ENCODE measurements at places on chromosomes 5 and 9.

GRCh38 chr5:321230-321725, at the start of gene AHRR:
Gene AHRR, plus strand, starts transcription at chr5:321714. Its CDS starts 22,189 bp downstream, at chr5:343903.
- DNase-seq, result no peak

DNA sequence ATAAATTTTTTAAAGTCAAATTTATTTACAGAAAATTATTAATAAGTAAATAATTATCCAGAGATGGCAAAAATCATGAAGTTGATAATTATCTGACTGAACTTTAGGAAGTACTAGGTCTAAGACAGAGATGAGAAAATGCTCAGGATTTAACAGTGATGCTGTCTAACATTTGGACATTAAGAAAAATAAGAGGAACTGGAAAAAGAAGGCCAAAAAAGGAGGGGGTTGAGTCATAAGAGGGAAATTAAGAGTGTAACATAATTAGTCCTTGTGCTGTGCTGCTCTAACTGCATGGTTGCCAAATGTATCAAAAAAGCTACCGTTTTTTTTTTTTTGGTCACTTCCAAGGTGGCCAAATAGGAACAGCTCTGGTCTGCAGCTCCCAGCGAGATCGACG, 35.4 kb upstream of the TUT7 start:
- no peak for DNase-seq

DNA sequence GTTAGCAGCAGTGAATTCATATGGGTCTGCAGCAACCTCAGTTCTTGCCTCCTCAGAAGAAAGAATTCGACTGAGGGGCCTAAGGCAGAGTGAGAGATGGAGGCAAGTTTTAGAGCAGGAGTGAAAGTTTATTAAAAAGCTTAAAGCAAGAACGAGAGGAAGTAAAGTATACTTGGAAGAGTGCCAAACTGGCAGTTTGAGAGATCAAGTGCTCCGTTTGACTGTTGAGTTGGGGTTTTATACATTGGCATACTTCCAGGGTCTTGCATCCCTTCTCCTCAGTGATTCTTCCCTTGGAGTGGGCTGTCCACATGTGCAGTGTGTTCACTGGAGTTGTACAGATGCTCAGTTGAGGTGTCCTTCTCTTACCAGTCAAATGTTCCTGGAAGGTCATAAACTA, 203.6 kb downstream of the SPATA31D1 start:
- DNase-seq, result no peak

- no peak for DNase-seq
Observed at GRCh38 chr9:132582276-132582785, at the start of gene BARHL1. Gene BARHL1, plus strand, starts transcription at chr9:132582606. Its CDS starts 192 bp downstream, at chr9:132582798.

GRCh38 chr9:3214741-3215140, 311.1 kb downstream of the RFX3 start:
- DNase-seq, result no peak

GRCh38 chr9:82088591-82088990, 100.0 kb downstream of the SPATA31D1 start:
- DNase-seq, result no peak

DNA sequence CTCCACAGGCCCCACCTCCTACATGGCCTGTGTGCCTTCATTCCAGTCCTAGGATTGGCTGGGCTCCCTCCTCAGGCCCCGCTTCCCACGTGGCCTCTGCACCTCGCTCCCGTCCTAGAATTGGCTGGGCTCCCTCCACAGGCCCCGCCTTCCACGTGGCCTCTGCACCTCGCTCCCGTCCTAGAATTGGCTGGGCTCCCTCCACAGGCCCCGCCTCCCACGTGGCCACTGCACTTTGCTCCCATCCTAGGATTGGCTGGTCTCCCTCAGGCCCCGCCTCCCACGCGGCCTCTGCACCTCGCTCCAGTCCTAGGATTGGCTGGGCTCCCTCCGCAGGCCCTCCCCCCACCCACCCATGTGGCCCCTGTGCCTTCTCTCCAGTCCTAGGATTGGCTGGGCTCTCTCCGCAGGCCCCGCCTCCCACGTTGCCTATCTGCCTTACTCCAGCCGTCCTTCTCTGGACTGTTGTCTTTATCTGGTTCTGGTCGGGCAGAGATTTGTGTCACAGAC, 45.3 kb upstream of the CACNA1B start:
- DNase-seq, result no peak

- DNase-seq, result no peak
Observed at GRCh38 chr5:180808461-180809000, 5.9 kb upstream of the MGAT1 start.

- DNase-seq, result no peak
Observed at GRCh38 chr5:95958310-95959014, 3.2 kb downstream of the ELL2 start.

- no peak for DNase-seq
Observed at GRCh38 chr5:81898403-81898802, 73.4 kb upstream of the ATG10 start.

DNA sequence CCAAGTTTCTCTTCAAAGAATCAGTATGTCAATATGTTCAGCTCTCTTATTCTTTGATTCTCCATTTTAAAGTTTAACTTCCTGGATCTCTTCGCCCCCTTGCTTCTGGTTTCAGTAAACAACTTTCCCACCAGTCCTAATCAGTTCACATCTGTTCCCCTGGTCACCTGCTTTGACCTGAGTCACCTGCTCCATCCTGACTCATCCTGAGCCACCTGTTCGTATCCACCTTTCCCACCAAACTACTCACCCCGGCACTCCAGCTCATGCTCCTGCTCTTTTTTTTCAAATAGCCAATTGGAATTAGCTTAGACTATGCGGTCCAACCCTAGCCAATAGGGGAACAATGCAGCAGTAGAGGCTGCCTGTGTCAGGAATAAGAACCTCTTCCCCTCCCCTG, 23.6 kb upstream of the CSF1R start:
- no peak for DNase-seq

- DNase-seq, result no peak
Observed at GRCh38 chr9:111949919-111950318, 53.3 kb downstream of the UGCG start.

GRCh38 chr9:113901221-113901688, 25.1 kb downstream of the ZNF618 start:
- no peak for DNase-seq

DNA sequence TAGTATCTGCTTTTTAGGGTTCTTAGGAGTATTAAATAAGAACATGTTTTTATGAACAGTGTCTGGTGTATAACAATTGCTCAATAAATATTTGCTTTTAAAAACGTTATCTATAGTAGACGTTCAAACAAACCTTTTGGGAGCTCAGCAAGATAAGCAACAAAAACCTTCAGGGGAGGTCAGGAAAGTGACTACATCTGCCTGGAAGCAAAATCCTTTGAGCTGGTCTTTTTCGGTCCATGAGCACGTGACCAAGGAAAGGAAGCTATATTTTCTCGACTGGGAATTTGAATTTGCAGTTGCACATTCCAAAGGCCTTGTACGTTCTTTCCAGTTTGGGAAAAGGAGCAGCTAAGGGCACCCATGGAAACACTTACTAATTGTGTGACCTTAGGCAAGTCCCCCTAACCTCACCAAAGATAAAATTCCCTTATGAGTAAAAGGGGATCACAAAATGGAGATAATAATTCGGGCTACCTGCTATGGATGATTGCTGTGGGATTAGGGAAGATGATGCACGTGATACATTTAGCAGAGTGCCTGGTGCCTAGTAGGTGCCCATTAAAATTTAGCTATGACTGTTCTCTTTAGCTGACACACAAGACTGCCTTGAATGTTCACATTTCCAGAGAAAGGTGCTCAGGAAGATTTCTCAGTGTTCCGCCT, 45.4 kb downstream of the PTTG1 start:
- no peak for DNase-seq

GRCh38 chr9:124297915-124298645, 40.3 kb downstream of the NEK6 start:
- DNase-seq, result no peak

- no peak for DNase-seq
Observed at GRCh38 chr9:83933790-83934189, 12.6 kb upstream of the KIF27 start.

DNA sequence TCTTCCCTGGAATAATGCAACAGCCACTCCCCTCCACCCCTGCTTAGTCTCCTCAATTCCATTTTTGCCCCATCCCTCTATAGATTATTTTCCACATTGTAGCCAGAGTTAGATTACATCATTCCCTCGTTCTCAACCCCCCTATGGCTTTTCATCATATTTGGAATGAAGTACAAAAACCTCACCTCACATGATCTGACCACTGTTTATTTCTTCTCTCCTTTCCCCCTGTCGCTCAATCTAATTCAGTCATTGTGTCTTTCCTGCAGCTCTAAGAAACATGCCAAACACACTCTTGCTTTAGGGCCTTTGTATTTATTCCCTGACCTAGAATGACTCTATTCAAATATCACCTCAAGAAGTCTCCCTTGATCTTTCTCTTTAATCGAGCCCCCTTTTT, 22.6 kb upstream of the HK3 start:
- DNase-seq, result no peak

DNA sequence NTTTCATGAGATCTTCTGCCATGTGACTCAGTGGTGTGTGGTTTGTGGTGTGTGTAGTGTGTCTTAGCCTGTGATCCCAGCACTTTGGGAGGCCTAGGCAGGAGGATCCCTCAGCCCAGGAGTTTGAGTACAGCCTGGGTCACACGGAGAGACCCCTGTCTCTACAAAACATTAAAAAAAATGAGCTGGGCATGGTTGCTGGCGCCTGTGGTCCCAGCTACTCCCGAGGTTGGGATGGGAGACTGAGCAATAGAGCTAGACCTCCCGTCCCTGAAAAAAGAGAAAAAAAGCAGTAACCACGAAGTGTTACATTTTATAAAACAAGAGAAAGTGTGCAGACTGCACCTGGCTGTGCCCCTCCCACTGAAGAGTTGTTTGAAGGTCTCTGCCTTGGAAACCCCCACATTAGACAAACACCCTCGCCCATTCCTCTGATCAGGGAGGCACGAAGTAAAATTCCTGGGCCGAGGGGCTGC, 21.2 kb upstream of the RNU6ATAC start:
- no peak for DNase-seq

- DNase-seq, result no peak
Observed at GRCh38 chr9:99118782-99119466, 14.0 kb downstream of the TGFBR1 start.

DNA sequence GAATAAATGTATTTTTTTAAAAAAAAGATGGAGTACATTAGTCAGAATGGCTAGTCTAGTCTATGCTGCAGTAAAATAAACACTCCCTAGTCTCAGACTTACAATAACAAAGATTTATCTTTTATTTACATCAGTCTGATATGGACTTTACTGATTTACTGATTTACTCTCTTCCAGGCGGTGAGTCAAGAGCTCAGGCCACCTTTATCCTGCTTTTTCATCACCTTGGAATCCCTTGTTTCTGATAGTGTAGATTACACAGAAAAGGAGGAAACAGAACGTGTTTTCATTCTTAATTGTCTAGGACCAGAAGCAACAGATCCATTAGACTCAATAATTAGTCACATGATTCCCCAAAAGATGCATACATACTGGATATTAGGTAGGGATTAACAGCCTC, 290.1 kb upstream of the TRPC7 start:
- DNase-seq, result no peak

DNA sequence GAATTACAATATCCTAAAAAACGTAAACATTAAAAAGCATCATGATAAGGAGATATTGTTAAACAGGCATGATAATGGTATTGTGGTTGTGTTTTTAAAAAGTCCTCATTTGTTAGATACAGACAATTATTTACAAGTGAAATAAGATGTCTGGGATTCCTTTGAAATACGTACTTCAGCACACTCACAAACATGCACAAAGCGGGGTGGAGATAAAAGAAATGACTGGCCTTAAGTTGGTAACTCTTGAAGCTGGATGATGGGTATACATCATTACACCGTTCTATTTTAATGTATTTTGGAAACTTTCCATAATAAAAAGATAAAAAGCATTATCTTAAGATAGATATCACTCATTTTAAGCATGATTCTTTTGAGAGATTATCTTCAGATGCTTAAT, 1.0 kb downstream of the FAM200C start:
- no peak for DNase-seq

GRCh38 chr5:90534922-90535321, 5.5 kb upstream of the LYSMD3 start:
- no peak for DNase-seq

DNA sequence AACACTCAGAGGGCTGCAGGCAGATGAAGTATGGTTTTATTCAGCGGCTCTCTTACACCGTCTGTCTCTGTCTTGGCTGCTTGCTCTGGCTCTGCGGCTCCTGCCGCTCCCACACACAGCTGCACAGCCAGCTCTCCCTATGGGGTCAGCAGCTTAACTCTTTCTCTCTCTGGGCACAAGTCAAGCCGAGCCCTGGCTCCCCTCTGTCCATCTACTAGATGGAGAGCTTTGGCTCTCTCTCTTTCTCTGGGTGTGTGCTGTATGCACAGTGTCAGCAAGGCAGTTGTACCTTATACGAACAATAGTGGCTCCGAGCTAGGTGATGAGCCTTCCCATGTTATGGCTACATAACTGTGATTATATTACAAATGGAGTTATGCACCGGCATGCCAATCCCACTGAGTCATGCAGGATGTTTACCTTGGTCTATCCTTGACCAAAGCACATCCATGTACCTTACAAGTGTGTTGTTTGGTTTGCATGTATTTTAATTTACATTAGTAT, 19.3 kb upstream of the PPP2CA start:
- no peak for DNase-seq

DNA sequence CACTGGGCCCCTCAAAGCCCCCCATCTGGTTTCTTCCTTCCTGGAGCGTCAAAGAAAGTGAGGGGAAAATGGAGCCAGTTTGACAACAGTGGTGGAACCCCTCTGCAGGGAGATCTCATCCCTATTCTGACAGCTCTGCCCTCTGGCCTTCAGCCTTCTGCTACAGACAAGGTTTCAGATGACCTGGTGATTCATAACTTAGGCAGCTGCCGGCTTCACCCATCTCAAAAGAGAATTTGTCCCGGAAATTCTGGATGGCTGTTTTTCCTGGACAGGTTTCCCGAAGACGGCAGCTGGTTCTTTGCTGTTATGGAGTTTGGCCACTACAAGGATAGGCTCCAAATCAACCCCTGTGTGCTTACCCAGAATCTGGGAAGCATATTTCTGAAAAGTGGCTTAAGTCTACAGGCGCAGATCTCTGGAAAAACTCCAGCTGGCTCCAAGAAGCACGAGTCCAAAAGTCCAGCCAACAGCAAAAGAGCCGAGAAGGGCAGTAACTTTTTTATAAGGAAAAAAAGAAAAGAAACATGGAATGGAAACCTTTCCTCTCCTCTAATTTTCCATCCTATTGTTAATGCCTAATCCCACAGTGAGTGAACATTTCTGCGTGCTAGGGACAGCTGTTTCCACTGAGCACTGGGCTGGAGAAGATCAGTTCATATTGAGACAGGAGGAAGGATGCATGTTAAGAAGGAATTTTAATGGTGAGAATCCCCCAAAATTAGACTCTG, 54.5 kb downstream of the ZNF366 start:
- DNase-seq, result no peak

GRCh38 chr5:62896121-62896893, 317.7 kb downstream of the LRRC70 start:
- no peak for DNase-seq

DNA sequence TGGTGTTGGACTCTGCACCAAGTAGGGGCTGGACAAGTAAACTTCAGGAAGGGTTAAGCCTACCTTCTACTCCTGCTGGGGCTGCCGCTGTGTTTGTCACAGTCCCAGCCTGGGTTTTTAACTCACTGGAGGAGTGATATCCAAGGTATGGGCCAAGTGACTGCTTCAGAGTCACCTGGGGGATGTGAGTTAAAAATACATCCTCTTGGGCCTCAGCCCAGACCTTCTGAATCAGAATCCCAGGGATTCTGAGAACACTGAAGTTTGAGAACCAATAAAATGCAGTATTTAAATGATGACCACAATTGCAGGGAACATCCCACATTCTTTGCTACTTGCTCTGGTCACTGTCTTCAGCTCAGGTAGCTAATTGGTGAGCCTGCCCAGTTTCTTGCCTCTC, 95.1 kb upstream of the DNAH5 start:
- no peak for DNase-seq

GRCh38 chr5:56506211-56506965, 273.3 kb upstream of the ANKRD55 start:
- DNase-seq, result no peak
